ENCODE measurements at places on chromosomes 16 and 17. TPM values are rescaled to one million over a fixed set of nuclear protein-coding genes. Genes with fewer than 3 reads are reported as not detected.

The SPNS2 gene
- total RNA-seq, result 3.9 TPM

The WFIKKN2 gene
- total RNA-seq, result not detected

The FBXO39 gene
- not detected for total RNA-seq

The THRA gene
- 4.2 TPM for total RNA-seq

- DNase-seq, result peak; percentile 70
Measured at GRCh38 chr17:77141846-77142449, 1.2 kb downstream of the SEC14L1 start.

- DNase-seq, result no peak
Measured at GRCh38 chr16:1323296-1324239, 9.9 kb upstream of the BAIAP3 start.

DNA sequence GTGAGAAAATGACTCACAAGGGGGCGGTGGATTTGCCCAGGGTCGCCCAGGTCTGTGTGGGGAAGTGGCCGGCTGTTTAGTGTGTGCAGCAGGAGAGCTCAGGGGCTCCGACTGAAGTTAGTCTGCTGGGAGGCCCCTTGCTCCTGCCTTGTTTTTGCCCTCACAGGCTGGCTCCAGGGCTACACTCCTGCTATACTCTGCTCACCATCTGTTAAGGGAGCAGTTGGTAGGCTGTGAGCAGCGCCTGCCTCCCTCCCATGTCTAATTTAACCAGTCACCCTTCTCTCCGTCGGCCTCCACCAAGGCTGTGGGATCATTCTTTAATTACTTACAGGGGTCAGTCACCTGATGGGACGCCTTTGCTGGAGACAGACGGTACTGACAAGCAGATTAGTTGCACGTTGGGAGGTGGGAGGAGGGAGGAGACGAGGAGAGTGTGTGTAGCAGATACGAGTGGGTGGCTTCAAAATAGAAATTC is 35.5 kb downstream of the KSR1 start:
- no peak for DNase-seq

DNA sequence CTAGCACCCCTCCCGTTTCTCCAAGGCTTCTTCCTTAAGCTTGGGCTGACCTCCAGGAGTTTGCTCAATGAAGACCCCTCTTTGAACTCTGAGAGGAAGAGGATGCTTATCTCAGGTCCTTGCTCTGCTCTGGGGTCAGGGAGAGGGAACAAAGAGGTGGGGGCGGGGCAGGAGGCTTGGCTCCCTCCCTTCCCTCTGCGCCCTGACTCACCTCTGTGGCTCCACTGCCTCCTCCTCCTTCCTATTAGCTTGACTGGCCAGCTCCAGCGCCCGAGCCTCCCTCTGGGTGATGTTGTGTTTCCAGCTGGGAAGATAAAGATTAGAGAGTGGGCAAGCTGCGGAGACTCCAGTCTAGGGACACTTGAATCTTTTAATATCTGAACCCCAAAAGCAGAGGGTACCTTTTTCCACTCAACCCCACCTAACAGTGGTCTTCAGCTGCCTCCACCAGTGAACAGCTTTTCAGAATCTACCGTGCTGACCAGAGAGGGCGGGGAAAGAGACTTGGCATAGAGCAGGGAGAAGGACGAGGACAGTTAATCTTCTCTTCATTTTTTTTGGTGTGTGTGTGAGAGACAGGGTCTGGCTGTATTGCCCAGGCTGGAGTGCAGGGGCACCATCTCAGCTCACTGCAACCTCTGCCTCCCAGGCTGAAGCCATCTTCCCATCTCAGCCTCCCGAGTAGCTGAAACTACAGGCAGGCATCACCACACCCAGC is 6.7 kb downstream of the GIP start:
- peak; percentile 30 for DNase-seq

GRCh38 chr16:10519929-10520868 is 60.2 kb downstream of the EMP2 start:
- DNase-seq, result peak; percentile 31

GRCh38 chr16:85327731-85328675 is 215.7 kb upstream of the CIBAR2 start:
- no peak for DNase-seq

DNA sequence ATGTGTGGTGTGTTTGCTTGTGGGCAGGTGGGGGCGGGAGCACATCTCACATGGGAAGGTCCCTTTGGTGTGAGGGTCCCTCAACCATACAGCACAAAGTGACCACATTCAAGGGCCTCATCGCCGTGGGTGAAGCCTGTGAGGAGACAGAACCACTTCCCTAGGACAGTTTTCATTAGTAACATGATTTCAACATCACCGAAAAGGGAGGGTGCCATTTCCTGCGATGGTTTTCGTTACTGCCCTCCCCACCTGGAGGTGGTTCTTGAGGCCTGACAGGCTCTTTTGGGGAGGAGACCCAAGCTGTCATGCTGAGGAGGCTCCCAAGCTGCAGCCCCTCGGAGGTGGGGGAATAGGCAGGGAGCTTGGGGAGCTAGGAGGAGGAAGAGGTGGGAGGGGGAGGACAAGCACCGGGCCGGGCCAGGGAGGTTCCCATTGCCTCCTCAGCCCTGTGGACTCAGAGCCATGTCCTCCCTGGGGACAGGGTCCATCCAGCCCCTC is 9.5 kb downstream of the CD300LB start:
- DNase-seq, result no peak

- no peak for DNase-seq
Measured at GRCh38 chr17:4574448-4575045, 9.8 kb upstream of the SMTNL2 start.

GRCh38 chr16:88477631-88478519 is 24.8 kb downstream of the ZFPM1 start:
- no peak for DNase-seq

DNA sequence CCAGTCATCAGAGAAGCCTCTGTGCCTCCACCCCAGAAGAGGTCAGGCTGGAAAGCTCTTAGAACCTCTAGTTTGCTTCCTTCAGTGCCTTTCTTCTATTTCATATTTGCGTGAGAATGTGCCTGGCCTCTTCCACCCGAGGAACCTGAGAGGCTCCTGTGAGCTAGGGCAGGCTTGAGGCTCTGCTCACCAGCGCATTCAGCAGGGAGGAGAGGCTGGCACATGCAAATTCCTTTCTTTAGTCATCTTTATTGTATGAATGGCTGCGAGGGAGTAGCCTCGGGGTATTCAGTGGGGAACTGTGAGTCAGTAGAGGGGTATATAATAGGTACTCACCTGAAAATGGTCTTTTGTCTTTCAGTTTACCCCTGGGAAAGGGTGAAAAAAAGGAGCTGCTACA is 268.3 kb downstream of the ABCC12 start:
- peak; percentile 87 for DNase-seq
